ENCODE measurements at places on chromosomes 2 and 18.
A peak's percentile ranks its signal among the peaks of the same experiment; 100 is the strongest.

- peaks cover 11% of the 10 kb centered on the region for H3K27me3 ChIP-seq
- no peak overlapping the region for H3K27ac ChIP-seq
- no peak overlapping the region for H3K4me3 ChIP-seq
Observed at GRCh38 chr2:20913491-20913890, 90.6 kb upstream of the LDAH start.

DNA sequence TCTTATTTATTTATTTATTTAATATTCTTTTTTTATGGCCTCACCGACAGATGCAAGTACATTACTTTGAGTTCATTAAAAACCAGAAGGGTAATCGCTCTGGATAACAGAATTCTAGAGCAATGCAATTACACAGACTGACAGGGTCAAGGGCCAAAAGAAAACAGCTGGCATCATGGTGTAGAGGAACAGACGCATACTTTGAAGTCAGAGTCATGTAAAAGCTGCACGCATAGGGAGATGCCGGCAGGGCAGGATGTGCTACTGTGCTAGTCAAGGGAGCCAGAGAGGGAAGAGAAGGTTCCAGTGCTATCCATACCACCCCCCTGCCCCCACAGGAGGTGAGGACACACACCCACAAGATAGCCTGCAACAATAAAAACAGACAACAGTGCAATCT, 115.2 kb upstream of the TFCP2L1 start:
- peak overlapping the region; percentile 70 for H3K27ac ChIP-seq
- no peaks in the 10 kb centered on the region for H3K27me3 ChIP-seq
- peaks cover 10% of the 10 kb centered on the region for H3K36me3 ChIP-seq
- peaks cover 19% of the 10 kb centered on the region for H3K4me1 ChIP-seq

DNA sequence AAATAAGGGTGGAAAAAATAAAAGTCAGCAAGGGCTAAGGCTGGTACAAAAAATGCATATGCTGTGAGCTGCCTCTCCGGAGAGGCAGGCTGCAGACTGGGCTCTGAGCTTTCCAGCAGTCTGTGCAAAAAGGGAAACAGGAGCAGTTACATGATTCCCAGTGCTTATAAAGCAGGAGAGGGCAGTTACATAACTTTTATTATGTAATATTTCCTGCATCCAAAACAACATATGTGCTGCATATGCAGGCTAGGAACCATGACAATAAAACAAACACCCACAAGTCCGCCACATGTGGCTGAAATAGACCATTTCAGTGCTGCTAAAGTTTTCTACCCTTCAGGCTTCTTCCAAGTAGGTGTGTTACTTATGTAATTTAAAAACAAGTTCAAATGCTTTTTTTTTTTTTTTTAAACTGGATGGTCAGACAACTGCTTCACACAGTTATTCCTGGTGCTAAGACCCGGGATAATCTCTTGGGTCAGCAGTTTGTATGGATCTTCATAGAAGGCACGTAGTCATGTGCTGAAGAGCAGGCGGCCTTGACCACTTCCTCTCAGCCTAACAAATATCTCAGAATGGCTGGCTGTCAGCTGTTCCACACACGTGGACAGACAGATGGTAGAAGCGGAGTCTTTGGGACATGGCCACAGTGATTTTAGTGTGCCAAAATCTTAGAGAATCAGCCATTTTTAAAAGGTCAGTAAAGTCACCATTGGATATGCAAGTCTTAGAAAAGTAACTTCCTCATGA, 43.5 kb downstream of the ARMC9 start:
- DNase-seq, result no peak
- no peak overlapping the region for H3K4me3 ChIP-seq
- peak overlapping the region; percentile 63 for H3K27ac ChIP-seq

DNA sequence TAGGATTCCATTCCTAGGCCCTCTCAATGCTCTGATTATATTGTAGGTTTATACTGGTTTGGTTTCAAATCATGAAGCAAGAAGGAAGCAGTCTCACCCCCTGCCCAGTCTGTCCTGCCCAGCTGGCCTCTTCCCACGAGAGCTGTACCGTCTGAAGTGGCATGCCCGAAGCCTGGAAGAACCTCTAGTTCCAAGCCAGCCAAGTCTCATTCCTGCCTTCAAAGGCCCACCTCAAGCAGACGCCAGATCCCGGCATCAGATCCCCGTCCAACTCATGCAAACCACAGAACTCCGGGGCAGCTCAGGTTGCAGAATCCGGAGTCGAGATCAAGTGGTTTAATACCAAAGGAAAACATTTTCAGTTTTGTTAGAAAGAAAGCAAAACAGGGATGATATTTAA, 234.4 kb downstream of the LPIN1 start:
- no peak for DNase-seq
- no peak overlapping the region for H3K27ac ChIP-seq
- H3K4me1 ChIP-seq, result peaks cover 12% of the 10 kb centered on the region
- peaks cover 2% of the 10 kb centered on the region for H3K36me3 ChIP-seq
- peaks cover 48% of the 10 kb centered on the region for H3K27me3 ChIP-seq

- no peak overlapping the region for H3K4me3 ChIP-seq
- H3K27ac ChIP-seq, result no peak overlapping the region
- no peaks in the 10 kb centered on the region for H3K36me3 ChIP-seq
- no peaks in the 10 kb centered on the region for H3K4me1 ChIP-seq
- DNase-seq, result no peak
Observed at GRCh38 chr2:140698636-140699035, 1432.2 kb downstream of the LRP1B start.

GRCh38 chr2:116452651-116453050, 1361.8 kb upstream of the DDX18 start:
- H3K36me3 ChIP-seq, result no peaks in the 10 kb centered on the region
- H3K4me3 ChIP-seq, result no peak overlapping the region
- no peaks in the 10 kb centered on the region for H3K4me1 ChIP-seq
- no peaks in the 10 kb centered on the region for H3K27me3 ChIP-seq
- no peak for DNase-seq
- no peak overlapping the region for H3K27ac ChIP-seq
